ENCODE measurements at places on chromosomes 6 and 20. TPM values are rescaled to one million over a fixed set of nuclear protein-coding genes. Genes with fewer than 3 reads are reported as not detected.

RFX6 gene
- not detected for total RNA-seq

SLC17A1 gene
- total RNA-seq, result not detected

VSTM2L gene
- 164 TPM for total RNA-seq

SDCBP2 gene
- 2.7 TPM for total RNA-seq

POPDC3 gene
- total RNA-seq, result 7.4 TPM

ZSCAN26 gene
- total RNA-seq, result 28.0 TPM

KHDC1L gene
- total RNA-seq, result 0.49 TPM

KCNG1 gene
- total RNA-seq, result 18.2 TPM

HLA-DMA gene
- 1.5 TPM for total RNA-seq

TNNC2 gene
- total RNA-seq, result 0.25 TPM

HDGFL1 gene
- total RNA-seq, result under 0.01 TPM

HLA-DRA gene
- total RNA-seq, result 2.2 TPM

SNAP25 gene
- total RNA-seq, result 113 TPM

PRR18 gene
- total RNA-seq, result 0.25 TPM

All from temporal lobe (tissue), 4 donors.